ENCODE measurements at places on chromosomes 6 and 20.

DNA sequence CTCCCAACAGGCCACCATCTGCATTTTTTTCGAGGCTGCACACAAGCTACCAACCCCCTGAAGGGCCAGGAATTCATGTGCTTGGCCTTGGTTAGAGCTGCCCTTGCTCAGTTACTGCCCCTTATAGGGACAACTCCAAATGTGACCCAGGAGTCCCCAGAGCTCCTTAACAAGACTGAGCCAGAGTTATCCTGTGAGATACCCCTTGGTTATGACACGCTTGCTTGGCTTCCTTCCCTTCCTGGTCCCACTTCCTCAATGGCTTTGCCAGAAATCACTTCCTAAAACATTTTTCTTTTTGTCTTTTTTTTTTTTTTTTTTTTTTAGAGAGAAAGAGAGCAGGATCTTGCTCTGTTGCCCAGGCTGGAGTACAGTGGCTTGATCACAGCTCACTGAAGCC, 8.9 kb downstream of the TREM1 start:
- DNase-seq, result no peak

DNA sequence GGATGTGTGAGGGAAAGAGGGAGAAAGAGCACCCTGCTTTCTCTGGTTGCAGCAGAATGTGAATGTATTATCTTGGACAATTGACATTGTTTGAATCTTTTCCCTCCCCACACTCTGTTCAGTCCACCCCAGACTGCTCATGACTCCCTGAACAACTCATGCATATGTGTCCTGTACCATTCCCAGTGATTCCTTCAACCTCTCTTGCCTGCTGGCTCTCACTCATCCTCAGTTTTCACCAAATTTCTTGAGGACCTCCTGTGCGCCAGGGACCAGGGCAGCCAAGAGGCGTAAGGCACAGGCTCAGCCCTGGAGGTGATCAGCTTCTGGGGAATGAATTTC, 5.4 kb downstream of the NOX3 start:
- no peak for DNase-seq

DNA sequence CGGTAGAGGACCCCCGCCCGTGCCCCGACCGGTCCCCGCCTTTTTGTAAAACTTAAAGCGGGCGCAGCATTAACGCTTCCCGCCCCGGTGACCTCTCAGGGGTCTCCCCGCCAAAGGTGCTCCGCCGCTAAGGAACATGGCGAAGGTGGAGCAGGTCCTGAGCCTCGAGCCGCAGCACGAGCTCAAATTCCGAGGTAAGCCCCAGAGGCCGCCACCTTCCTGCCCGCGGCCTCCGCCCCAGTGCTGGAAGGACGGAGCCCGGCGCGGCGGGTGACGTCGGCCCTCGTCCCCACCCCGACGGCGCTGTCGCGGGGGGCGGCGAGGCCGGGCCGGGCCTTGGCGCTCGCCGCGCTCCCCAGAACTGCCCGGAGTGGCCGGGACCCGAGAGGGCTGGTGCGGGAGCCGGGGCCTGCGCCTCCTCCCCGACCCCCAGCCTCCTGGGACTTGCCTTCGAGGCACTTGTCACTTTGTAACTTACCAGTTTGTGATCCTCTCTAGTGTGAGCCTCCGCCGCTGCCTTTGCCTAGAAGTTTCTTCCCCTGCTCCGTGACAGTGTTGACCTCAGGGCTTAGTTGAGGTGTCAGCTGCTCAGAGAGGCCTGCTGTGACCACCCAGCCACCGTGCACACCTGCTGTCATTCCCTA, 417 bp downstream of the VAPB start:
- DNase-seq, result peak; percentile 18

DNA sequence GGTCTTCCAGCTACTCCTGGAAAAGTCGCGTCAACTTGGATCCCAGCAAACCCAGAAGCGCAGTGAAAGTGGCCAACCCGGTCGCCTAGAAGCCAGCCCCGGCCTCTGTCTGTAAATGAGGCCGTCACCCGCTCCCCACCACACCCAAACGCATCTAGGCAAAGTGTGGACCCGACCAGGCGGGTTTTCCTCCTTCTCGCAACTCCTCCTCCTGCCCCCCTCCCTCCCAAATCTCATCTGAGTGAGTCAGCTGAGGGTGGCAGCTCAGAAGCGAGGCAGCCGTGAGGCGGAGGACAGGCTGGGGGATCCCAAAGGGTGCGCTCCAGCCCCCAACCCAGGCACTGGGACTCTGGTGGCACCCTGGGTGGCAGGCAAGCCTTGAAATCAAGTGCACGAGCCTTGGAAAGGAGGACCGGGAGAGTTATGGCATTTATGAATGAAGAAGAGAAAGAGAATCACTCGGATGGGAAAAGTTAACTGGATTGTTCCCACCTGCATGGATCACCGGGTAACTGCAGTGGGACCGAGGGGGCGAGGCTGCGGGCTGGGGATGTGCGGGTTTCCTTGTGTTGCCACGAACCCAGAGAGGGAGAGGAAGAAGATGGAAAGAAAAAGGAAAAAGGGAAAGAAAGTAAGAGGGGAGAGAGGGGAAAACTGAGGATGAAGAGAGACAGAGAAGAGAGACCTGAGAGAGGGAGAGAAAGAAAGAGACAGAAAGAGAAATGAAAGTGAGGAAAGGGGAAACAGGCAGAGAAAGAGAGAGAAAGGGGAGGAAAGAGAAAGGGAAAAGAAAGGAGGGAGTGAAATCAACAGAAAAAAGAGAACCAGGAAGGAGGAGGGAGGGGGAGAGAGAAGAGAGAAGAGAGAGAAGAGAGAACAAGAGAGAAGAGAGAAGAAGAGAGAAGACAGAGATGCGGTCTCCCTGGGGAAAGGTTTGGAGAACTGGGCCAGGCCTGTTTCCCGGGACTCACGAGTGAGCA, at the start of gene APCDD1L:
Gene APCDD1L (minus strand): TSS at position 167 of the 980 bp plus-strand sequence. CDS start 692 bp downstream, outside the sequence.
- DNase-seq, result no peak

- DNase-seq, result no peak
These were observed 141.5 kb downstream of the LY86 start for GRCh38 chr6:6729971-6730370.

- no peak for DNase-seq
These were observed 219.3 kb downstream of the BCKDHB start for GRCh38 chr6:80325742-80326141.

DNA sequence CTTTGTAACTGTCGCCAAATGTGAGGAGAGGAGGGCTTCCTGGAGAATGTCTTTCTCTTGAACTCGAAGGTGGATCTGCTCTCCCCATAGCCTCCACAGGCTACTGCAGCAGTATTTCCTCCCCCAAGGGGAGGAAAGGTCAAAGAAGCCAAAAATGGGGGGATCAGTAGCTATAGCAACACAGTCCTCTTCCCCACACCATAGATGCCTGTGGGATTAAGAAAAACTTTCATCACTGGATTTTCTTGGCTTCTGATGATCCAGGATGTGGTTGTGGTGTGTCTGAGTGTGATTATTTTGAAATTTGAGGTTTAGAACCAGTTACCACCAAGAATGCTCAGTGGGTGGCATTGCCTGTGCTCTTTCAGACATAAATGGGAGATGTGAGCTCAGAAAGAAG, 140.1 kb upstream of the SPACA1 start:
- no peak for DNase-seq
